Peyer's patch (tissue), 4 donors: ENCODE measurements at places on chromosomes 5 and 9. TPM values are rescaled to one million over a fixed set of nuclear protein-coding genes. Genes with fewer than 3 reads are reported as not detected.

Gene PCDHB4
- 1.2 TPM for total RNA-seq

Gene RABL6
- total RNA-seq = 98.4 TPM

Gene SLC2A6
- total RNA-seq = 2.8 TPM

Gene PHYKPL
- 441 TPM for total RNA-seq

Gene BTNL9
- 5.3 TPM for total RNA-seq

Gene WWC1
- total RNA-seq = 53.8 TPM

Gene ADAMTS6
- 0.80 TPM for total RNA-seq

GRCh38 chr9:35001803-35002502, 12.4 kb downstream of the DNAJB5 start:
- no peak for DNase-seq

GRCh38 chr9:6218099-6218502, 2.5 kb downstream of the IL33 start:
- no peak for DNase-seq

- no peak for DNase-seq
Observed at GRCh38 chr5:14059810-14060209, 83.3 kb upstream of the TRIO start.

DNA sequence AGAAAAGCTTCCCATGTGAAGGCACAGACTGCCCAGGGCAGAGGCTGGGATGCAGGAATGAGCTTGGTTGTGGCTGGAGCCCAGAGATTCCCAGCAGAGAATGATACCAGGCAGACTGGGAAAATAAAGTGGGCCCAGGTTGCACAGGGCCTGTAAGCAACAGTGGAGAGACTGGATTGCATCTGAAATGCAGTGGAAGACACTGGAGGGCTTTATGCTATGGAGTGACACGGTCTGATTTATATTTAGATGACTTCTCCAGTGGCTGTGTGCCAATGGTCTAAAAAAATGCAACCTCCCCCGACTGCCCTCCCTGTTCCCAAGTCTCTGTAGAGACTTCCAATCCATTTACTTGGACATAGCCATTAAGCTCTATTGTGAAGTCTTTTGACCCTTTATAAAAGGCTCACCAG, 951.1 kb upstream of the DMAC1 start:
- no peak for DNase-seq

DNA sequence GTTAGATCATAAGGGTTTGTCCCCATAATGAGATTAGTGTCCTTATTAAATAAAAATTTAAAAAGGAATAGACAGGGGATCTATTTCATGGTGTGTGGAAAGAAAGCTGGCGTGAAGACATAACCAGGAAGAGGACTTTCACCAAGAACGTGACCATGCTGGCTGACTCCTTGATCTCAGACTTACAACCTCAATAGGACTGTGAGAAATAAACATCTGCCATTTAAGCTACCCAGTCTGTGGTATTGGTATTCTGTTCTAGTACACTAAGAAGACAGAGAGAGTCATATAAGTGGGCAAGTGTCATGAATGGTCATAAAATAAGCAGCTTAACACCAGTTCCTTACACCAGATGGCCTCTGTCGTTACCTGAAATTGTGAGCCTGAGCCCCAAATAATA, 259.4 kb upstream of the CCNG1 start:
- no peak for DNase-seq

GRCh38 chr9:130107234-130107861, 53.6 kb downstream of the GPR107 start:
- peak; percentile 95 for DNase-seq

DNA sequence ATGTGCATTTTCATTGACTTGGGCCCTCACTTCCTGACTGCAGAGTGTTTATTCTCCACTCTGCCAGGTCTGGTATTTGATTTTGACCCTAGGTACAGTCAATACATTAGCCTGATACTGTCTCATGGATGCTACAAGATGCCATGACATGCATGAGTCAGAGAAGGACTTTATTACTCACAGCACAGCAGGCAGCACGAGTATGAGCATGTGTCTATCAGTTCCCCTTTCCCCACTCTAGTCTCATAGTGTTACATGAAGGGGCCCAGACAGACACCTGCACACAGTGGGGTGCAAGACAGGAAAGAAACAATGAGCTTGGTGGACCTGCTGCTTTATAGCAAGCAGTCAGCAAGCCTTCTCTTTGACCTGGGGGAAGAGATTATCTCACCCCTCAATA, 19.6 kb downstream of the ITGA2 start:
- no peak for DNase-seq

GRCh38 chr9:94664801-94665200, 25.5 kb upstream of the FBP1 start:
- no peak for DNase-seq

- no peak for DNase-seq
Observed at GRCh38 chr5:33346534-33346933, 94.2 kb upstream of the TARS1 start.

DNA sequence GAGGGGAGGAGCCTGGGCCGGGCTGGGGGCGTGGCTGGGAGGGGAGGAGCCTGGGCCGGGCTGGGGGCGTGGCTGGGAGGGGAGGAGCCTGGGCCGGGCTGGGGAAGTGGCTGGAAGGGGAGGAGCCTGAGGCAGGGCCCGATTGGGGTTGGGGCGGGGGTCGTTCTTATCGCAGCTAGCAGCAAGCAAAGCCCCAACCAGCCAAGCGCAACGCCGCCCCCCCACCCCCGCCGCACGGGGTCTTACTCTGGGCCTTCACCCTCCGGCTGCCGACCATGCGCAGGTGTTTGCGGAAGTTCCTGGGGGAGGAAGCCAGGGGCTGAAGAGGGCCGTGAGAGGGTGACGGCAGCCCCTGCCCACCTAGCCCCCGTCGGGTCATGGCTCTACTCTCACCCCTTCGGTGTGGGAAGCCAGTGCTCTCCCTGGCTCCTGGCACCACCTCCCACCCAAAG, 5.0 kb downstream of the NSMF start:
- DNase-seq = peak; percentile 84

- DNase-seq = no peak
Observed at GRCh38 chr9:13324988-13325387, 45.5 kb upstream of the MPDZ start.

- DNase-seq = no peak
Observed at GRCh38 chr9:109976303-109976702, 196.3 kb downstream of the PALM2AKAP2 start.

DNA sequence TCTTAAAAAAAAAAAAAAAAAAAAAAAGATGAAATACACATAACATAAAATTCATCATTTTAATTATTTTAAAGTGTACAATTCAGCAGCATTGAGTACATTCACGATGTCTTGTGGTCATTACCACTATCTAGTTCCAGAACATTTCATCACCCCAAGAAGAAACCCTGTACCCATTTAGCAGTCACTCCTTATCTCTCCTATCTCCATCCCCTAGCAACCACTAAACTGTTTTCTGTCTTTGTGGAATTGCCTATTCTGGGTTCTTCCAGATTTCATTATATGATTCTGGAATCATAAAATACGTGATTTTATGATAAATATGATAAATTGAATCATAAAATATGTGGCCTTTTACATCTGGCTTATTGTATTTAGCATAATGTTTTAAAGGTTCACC, 8.9 kb upstream of the HMCN2 start:
- DNase-seq = no peak

DNA sequence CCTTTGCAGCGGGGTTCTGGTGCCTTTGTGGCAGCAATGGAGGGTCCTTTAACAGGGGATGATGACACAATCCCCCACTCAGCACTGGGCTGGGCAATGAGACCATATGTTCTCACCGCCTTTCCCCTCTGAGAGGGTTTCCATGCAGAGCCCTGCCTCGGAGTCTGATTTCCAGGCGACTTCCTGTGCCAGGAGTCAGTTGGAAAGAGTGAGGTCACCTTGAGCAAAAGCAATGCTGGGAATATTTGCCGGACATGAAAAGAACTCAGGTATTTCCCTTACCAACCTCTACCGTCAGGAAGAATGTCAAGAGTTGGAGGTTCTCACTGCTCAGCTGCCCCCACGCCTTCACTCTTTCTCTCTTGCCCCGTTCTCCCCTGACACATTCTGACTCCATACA, 284.2 kb upstream of the IRX1 start:
- DNase-seq = no peak

GRCh38 chr5:1227667-1228066, 2.5 kb downstream of the SLC6A18 start:
- no peak for DNase-seq

DNA sequence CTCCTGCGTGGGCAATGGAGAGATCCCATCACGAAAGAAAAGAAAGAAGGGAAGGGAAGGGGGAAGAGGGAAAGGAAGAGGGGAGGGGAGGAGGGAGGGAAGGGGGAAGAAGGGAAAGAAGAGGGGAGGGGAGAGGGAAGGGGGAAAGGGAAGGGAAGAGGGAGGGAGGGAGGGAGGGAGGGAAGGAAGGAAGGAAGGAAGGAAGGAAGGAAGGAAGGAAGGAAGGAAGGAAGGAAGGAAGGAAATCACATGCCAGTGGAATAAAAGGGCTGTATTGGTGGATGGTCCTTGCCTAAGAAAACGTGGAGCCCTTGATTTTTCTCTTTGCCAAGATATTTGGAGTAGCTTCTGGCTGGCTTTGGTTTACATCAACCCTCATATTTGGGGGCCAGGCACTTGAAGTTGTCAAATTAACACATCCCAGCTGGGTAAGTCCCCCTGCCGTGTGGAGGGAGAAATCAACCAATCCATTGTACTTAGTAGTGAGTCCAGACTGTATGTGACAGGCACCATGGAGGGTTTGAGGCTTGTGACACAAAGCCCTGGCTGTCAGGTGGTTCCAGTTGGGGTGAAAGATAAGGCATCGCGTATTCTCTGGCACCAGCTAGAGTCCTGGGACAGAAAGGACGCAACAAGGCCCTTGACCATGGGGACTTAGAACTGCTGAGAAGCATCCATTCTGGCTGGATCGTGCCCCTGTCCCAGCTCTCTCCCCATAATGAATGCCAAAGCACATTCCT, 23.7 kb downstream of the IDNK start:
- no peak for DNase-seq

DNA sequence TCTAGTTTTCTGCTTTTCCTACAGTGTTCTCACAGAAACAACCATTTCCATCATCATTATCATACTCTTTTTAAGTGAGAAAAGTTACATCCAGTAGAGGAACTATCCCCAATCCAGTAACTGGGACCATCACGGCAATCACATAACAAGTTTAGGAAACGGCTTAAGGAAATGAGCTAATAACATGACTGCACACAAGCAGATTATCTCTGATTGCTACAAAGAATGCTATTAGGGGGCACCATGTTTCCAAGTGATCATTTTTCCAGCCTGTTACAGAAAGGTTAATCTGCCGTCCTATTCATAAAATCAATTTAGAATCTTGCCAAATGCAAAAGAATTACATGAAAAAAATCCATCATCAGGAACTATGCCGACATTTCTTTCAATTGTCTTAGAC, 94.6 kb downstream of the EFNA5 start:
- no peak for DNase-seq

DNA sequence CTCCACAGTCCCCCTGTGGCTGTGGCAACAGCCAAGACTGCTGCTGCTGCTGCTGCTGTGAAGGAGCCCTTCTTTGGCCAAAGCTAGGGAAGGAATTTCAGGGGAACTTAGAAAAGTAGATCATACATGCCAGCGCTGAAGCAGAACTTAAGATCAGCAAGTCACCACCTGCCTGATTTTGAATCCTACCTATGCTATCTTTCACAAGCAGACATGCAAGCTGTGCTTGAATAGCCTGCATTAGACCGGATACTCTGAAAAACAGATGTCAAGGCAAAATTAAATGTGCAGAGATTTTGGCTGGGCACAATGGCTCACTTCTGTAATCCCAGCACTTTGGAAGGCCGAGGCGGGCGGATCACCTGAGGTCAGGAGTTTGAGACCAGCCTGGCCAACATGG, 99.3 kb upstream of the ZNF366 start:
- DNase-seq = no peak

DNA sequence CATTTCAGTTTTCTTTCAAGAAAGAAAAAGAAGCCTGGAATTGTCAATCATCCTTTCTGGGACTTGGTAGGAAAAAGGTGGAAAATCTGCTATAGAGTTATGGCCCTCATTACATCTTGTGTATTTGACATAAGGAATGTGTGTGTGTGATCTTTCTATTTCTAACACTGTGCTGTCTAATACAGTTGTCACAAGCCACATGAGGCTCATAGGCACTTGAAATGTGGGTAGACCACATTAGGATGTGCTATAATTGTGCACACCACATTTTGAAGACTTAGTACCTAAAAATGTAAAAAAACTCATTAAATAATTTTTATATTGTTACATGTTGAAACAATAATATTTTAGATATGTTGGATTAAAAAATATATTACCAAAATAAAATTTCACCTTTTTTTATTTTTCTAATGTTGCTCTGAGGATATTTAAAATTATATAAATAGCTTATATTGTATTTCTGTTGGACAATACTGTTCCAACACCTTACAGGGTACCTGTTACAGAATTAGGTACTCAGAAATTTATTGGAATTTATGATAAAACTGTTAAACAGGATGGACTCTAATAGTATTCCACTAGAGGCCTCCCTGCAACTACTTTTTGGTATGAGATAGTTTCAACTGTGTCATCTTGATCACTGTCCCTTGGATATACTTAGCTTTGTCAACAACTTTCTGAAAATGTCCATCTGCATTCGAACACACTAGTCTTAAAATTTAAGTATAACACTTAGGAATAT, 18.4 kb downstream of the MSANTD3 start:
- no peak for DNase-seq

DNA sequence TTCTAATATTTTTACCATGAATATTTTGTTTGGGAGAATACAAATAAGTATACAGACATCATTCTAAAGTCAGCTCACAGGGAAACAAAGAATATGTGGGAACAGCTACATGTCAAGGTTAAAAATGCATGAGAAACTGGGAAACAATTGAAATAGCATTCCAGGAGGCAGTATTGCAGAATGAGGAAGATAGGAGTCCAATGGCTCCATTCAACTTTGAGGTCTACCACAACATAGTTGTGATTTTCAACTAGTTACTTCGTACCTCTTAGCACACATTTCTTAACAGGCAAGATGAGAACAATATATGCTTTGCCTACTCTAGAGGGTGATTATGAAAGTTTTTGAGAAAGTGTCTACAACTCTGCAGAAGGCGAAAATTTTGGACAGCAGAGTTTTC, 35.2 kb upstream of the CAST start:
- DNase-seq = no peak

DNA sequence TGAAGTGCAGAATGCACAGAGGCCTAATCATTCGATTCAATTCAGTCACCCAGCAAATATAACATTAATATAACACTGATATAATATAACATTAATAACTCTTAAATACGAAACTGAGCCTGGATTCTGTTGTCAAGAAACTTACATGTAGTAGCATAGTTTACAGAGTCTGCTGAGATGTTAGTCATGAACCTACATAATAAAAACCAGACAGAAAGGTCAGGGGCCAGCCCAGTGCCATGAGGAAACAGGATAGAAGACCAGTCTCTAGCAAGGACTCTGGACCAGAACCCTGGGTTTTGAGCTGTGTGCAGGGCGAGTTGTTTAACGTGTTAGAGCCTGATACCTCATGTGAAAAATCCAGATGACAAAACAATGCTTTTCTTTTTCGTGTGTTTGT, 234.7 kb downstream of the NR2F1-AS1 start:
- DNase-seq = no peak

GRCh38 chr9:98235126-98235525, 20.3 kb downstream of the TBC1D2 start:
- DNase-seq = no peak
